MG63 (cell line): ENCODE measurements at places on chromosomes 12 and 14. TPM values are rescaled to one million over a fixed set of nuclear protein-coding genes. Genes with fewer than 3 reads are reported as not detected.

GRCh38 chr12:93638954-93639353 lies 38.2 kb upstream of the CRADD start:
- DNase-seq, result no peak

DNA sequence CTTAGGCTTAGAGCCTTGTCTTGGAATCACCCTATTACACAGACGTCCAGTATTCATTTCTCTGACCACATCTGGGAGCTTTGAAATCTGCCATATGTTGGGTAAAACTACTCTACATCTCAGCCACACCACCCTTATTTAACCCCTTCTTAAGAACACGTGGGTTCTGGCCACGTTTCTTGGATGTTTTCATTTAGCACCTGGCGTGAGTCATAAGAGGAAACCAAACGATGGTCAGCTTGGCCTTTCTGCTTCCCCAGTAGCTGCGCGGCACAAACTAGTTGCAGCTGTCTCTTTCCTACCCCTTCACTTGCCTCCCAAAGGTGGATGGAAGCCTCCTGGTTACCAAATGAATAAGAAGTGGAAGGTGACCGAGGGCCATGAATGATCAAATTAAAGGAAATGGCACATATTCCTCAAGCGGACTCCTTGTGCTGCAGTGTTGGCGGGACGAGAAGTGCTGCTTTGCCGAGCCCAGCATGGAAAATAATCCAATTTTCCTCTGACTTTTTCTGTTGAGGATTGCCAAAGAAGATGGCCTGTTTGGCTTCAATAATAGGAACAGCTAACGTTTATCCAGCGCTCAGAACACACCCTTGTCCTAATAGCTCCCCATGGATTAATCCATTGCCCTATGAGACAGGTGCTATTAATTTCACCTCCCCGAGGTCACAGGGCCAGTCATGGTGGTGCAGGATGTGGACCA lies 154.1 kb downstream of the ZNF664 start:
- no peak for DNase-seq

The KCNJ8 gene
- total RNA-seq, result not detected in 2 replicates

GRCh38 chr14:70641548-70642302 lies at the start of gene TTC9:
Gene TTC9, plus strand, starts transcription at chr14:70641916. Its CDS starts 214 bp downstream, at chr14:70642130.
- DNase-seq, result no peak

The MARCHF9 gene
- total RNA-seq, result 2.4 and 4.9 TPM in 2 replicates

- no peak for DNase-seq
Observed at GRCh38 chr12:114434341-114434740, 28.4 kb upstream of the TBX5 start.

The PAPLN gene
- total RNA-seq, result 0.53 TPM in 1 of 2 replicates, not detected in the other

- no peak for DNase-seq
Observed at GRCh38 chr12:2642896-2643425, 151.8 kb upstream of the FKBP4 start.

DNA sequence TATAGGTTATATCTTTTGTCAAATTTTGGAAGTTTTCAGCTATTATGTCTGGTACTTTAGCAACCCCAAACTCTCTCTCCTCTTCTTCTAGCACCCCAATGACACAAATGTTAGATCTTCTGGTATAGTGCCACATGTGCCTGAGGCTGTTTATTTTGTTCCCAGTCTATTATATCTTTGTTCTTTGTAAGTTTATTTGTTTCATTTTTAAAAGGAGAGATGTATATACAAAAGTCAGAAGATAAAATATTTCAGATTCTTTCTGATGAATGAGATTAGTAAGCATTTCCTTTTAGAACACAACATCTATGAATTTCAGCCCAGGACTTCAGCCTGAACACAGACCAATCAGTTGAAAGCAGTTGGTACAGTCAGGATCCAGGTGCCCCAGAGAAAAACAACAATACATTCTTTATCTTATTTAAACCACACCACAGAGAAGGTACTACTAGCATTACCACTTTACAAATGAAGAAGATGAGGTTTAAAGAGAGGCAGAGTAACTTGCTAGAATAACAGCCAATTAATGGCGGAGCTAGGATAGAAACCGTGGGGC lies 114.1 kb upstream of the BTG1 start:
- no peak for DNase-seq

The SRRM4 gene
- not detected in 2 replicates for total RNA-seq

DNA sequence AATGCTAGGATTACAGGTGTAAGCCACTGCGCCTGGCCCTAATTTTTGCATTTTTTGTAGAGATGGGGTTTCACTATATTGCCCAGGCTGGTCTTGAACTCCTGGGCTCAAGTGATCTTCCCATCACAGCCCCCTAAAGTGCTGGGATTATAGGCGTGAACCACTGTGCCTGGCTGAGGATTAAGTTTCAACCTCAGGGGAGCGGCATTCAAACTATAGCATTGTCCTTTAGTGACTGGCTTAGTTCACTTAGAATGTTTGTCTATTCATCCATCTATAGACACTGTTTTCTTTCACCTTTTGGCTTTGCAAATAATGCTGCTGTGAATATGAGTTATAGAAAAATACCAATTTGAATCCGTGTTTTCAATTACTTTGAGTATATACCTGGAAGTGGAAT lies 25.2 kb downstream of the PTPN11 start:
- no peak for DNase-seq

The EFS gene
- 7.5 and 9.0 TPM in 2 replicates for total RNA-seq

DNA sequence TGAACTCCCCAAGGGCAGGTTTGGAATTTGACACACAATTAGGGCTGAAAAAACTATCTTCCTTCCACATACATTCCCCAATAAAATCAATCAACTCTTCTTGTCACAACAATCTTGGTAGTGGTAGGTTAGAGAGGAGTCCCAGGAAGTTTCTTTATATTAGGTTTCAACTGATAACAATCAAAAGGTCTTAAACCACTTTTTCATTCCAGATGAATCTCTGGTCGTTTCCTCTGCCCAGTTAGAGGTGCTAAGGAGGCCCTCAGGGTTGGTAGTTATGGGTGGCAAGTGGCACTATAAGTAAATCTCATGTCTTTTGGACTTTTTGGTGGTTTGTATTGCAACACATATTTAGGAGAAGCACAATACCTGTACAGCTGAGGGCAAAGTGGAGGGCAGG lies 1.7 kb upstream of the SLC38A2 start:
- no peak for DNase-seq

DNA sequence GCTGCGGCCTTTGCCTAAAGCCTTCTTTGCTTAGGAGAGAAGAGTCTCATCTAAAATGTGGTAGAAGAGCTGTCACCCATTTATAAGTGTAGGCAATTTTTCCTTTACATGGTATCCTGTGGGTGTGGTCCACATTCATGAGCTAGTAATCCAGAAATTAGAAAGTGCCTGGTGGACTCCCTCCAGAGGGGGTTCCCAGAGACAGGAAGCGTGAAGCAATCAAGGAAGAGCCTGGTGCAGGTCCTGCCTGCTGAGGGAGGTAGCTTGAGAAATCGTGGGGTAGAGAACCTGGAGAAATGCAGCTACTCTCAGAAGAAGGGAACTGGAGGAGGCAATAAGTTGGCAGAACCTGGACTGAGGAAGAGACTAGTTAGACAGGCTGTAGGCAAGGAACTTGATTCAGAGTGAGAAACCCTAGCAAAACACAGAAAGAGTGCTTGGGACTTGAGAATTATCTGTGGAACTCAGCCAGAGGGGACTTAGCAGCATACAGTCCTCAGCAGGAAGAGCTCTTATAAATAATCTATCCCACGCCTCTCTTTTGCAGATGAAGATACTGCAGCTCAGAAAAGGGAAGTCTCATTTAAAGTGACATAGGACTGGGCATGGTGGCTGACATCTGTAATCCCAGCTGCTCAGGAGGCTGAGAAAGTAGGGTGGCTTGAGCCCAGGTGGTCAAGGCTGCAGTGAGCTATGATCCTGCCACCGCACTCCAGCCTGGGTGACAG lies 182.4 kb upstream of the CCND2 start:
- no peak for DNase-seq
